ENCODE measurements at places on chromosomes 12 and 14.

DNA sequence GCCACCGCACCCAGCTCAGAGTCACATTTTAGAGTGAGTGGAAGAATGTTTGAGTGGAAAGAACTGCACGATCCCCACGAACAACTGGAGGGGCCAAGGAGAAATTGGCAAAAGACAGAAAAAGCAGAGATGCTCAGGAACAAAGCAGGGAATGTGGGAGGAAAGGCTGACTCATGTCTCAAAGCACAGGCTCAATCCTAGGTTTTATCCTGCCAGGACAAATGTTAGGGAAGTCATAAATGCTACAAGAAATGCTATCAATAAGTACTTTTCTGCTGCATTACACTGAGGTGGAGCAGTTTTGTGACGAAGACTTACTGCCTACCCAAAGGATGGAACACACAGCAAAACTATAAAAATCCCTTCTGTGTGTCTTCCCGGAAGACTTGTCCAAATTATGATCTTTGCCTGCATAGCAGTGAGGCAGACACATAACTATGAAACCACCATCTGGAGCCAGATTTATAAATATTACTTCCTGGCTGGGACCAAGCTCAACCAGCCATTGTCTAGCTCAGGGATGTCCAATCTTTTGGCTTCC, 26.7 kb downstream of the NIN start:
- peak; percentile 55 for DNase-seq

DNA sequence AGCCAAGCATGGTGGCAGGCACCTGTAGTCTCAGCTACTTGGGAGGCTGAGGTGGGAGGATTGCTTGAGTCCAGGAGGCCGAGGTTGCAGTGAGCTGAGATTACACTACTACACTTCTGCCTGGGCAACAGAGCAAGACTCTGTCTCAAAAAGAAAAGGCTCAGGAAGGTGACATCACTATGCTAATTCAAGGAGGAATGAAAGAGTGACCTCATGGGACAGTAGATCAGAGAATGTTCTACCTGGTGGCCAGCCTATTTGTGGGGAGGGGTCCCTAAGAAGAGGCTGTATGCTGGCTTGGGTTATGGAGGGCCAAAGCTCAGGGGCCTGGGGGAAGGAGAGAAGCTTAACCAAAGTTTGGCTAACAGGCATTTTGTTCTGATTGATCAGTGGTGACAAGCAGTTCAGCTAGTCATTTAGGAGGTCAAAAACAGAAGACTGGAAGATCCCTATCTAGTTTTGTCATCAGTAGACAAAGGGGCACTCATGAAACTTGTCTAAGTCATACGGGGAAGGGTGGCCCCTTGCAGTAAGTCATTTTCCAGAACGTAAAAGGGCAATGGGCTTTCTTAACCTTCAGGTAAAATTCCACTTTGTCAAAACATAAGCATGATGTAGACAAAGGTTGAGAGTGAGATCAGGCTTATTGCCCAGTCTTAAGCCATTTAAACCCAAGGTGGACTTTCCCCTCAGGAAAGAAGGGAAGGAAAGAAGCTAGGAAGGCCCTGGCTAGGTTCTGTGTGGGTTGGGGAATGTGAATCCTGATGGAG, 60.8 kb upstream of the EEA1 start:
- DNase-seq, result no peak

GRCh38 chr14:31070431-31070830, 44.3 kb upstream of the STRN3 start:
- peak; percentile 86 for DNase-seq

DNA sequence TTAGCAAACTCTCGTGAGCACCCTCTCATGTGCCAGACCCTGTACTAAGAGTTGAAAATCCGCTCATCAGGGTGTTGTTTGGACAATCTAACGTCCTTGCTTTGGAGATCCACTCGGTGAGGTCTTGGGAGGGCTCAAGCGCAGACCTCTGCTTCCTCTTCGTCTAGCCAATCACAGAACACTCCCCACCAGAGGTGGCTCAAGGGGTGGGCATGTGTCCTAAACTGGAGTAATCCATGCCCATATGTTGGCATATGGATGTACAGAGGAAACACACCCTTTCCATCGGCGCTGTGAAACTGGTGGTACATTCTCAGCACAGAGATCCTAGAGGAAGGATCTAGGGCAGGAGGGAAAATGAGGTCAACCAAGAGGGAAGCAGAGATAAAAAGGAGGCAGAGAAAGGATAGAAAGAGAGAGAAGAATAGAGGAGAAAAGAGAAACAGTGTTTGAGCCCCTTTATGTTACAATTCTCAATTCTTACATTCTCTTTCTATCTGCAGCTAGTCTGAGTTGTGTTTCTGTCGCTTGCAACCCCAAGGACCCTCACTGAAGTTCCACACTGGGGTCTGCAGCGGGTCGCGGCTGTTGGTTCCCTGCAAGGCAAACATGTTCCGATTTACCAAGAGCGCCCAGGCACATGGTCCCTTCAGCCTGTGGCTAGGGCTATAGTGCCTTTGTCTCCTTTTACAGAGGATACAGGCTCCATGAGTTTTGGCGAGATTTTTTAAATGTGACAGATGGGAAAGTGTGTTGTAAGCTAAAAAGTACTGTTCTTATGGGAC, 40.5 kb downstream of the DLK1 start:
- DNase-seq, result no peak

GRCh38 chr14:100104006-100104352, 38.8 kb downstream of the EVL start:
- no peak for DNase-seq

DNA sequence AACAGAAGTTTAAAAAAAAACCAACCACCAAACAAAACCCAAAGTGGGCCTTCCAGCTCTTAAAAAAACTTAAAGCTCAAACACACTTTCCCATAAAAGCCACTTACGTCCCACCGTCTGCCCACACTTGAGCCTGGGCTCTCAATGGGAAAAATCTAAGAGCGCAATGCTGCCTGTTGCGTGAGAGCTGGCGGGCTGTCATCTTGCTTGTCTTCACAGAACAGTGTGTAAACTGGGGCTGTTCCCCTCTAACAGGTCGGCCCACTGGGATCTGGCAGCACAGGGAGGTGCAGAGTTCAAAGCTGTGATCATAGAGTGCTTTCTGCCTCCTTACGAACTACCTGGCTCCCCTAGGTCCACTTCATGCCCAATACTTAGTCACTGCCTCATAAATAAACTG, 80.0 kb downstream of the DICER1 start:
- no peak for DNase-seq

GRCh38 chr12:53453953-53454640, 2.2 kb downstream of the PCBP2 start:
- DNase-seq, result no peak
